ENCODE measurements at places on chromosomes 5 and 9.

DNA sequence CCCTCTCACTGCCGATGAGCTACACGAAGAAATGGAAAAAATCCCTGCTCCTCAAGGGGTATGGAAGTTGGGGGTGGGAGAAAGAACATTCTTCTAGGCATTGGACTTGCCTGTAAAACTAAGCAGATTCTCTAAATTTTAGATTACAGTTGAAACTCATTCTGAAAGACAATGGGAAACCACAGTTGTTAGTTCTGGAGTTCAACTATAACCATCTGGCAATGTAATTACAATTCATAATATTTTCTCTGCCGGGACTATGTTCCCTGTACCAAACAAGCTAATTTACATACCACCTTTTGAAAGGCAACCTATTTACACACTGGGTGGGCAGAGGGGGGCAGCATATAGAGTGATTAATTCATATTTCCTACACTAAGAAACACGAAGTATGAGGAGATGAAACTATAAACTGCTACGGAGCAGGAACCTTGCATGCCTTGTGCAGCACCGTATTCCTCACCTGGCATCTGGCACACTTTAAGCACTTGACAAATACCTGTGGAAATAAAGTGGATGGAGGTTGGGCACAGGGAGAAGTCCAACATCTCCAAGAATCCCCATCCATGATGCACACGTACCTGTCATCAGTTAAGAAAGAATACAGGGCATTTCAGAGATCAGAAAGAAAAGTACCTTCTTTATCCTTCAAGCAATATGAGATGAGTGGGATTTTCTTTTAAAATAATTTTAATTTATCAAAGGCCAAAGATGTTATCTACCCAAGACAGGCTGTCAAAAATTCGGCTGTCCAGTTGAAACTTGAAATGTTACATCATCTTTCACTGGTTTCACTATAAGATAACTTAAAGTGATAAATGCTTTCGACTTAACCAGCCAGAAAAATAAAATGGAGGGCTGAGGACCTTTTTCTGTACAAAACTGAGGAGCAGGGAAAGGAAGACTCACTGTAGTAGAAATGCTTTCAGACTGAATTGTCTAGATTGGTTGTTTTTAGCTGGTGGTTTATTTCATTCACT, 54.2 kb downstream of the SSBP2 start:
- DNase-seq = no peak

DNA sequence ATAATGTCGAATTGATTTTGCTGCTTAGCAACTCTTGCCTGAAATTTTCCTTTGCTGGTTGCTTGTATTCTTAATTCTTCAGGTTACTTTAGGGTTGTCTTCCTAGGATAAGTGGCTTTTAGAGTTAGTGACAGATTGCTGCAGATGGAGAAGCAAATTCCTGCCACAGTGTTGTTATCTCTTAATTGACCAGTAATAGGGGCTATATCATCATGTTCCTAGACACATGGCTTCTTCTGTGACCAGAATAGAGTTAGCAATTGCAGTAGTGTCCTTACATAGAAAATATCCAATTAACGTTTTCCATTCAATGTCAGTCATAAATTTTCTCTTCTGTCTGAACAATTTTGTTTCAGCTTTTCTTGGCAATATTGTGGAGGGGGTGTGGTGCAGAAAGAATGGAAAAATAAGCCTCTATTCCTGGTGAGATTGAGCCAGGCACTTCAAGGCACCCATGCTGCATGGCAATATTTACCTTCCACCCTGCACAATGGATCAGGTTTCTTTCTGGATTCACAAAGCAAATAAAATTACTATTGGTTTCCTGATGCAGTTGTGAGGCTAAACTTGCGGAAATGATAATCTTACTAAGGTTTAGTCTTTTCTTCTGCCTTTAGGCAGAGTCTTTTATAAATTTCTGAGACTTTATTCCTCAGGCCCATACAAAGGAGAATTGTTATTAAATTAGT, 1481.5 kb downstream of the EFNA5 start:
- no peak for DNase-seq

DNA sequence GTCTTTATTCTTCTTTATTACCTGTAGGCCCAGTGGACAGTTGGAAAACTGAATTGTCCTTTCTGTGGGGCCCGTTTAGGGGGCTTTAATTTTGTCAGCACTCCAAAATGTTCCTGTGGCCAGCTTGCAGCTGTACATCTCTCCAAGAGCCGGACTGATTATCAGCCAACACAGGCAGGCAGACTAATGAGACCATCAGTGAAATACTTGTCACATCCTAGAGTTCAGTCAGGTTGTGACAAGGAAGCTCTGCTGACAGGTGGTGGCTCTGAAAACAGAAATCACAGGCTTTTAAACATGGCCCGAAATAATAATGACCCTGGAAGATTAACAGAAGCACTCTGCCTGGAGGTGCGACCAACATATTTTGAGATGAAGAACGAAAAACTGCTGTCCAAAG, 47.9 kb downstream of the RNF180 start:
- no peak for DNase-seq

DNA sequence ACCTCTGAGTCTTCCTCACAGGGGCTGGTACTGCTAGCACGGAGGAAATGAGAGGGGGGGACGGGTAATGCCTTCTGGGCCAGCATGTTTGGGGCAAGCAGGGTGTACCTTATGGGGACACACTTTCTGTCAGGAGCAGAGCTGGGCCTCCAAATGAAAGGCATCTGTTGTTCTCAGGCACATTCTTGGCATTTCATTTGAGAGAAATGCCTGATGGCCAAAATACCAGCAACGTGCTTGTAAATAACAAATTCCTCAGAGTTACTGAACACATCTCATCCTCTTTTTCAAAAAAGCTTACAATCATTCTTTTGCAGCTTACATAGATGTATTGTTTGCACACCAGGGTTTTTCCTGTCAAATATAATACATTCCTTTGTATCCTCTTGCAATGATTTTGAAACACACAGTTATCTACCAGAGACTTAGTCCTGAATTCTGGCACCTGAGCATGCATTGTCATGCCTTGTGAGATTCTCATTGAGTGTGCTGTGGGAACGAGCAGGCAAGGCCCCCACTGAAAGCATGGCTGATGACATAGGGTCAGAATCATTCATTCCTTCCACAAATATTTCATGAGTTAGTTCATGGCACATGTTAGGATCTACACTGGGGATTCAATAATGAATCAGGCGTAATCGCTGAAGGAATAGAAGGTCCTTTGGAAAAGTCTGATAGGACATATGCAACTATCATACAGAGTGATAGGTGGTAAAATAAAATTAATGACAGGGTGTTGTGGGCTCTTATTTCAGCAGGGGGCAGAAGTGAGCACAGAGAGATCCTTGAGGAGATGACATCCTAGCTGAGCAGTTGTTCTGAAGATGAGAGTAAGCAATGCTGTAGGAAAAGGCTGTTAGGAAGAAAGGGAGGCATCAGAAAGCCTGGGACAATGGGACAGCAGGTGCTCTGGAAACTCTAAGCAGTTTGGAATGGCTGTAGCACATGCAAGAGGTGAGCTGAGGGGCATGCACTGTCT, 260.9 kb upstream of the TUT7 start:
- DNase-seq = no peak

DNA sequence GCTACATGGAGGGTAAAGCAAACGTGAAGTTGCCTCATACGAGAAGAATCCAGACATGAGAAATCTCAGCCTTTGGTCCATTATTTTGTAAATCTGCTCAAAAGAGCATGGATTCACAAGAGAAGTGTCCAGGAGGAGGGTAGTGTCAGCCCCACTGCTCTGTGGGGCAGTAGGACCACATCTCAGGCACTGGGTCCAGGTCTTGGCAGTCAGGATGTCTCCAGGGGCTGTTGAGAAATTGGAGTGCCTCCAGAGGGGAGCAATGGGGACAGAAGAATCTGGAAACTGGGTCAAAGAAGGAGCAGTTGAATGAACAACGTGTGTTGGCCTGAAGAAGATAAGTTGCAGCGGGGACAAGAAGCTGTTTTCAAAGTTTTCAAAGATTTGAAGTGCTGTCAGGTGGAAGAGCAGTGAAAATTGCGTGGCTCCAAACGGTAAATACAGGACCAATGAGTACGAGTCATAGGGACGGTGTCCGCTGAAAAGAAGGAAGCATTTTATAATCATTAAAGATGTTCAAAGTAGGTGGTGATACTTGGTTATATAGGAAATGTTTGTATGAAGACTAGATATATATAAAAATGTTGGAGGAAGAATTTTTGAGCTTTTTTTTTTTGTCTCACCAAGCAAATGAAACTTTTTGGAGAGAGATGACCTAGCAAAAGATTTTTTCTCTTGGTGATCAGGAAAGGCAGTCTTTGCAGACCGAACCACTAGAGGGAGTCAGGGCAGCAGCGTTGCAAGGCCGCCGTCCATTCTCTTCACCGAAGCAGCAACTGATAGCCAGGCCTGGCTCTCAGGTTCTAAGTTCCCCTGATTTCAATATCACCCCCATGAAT, 57.1 kb upstream of the ZBED3 start:
- DNase-seq = peak; percentile 34

- no peak for DNase-seq
Measured at GRCh38 chr5:135508496-135509005, 27.2 kb downstream of the NEUROG1 start.

- DNase-seq = no peak
Measured at GRCh38 chr5:179415291-179416060, 70.2 kb upstream of the ADAMTS2 start.

GRCh38 chr9:14245901-14246525, 67.9 kb downstream of the NFIB start:
- DNase-seq = no peak

DNA sequence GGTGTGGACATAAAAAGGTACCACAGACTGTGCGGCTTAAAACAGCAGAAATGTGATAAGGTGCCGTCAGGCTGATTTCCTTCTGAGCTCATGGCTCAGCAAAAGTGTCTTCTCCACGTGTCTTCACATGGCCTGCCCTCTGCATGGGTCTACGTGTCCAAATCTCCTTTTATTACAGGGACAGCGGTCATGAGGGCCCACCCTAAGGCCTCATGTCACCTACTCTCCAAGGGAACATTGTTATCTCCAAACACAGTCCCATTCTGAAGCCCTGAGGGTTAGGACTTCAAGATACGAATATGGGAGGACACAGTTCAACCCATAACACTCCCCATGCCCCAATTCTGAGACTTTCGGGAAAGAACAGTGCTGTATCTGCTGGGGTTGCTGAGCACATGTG, 35.2 kb downstream of the COL23A1 start:
- DNase-seq = no peak

DNA sequence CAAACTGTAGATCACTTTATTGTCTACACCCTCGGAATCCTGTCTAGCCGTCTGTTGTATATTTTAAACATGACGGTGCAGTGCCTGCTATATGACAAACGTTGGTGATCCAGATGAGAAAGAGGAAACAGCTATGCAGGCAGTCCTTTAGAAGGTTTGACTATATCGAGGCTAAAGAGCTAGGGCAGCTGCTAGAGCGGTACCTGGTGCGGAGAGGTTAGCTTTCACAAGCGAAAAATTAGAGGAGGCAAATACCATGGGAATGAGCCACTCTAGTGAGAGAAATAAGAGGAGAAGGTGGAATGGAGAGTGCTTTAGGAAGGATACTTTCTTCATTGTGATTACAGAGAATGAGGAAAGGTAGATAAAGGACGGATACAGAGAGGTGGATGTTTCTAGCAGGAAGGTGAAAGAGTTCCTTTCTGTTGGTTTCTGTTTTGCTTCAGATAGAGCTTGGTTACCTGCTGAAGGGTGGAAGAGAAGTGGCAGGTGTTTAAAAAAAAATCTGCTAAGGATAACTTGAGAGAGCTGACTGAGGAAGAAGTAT, 959 bp upstream of the FBXL17 start:
- no peak for DNase-seq

- DNase-seq = no peak
Measured at GRCh38 chr9:92059661-92060060, 55.6 kb downstream of the SPTLC1 start.

- no peak for DNase-seq
Measured at GRCh38 chr5:1211701-1212100, 10.3 kb downstream of the SLC6A19 start.

GRCh38 chr9:91533382-91533781, 109.8 kb upstream of the NFIL3 start:
- no peak for DNase-seq

DNA sequence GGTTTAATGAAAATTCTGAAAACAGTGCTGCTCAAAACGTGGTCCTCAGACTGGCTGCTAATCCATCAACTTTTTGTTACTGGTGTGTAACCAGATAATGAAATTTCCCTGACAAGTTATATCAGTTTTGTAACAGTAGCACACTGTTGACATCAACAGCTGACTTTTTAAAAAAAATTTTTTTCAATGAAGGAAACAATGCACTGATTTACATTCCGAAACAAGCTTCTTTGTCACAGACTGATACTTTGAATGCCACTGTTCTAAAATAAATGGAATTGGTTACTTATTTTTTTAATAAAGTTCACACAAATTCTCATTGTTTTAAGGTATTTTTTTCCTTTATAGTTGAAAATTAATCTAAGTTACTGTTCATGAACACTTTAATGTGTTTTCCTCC, 169.1 kb downstream of the NIPBL start:
- DNase-seq = no peak

DNA sequence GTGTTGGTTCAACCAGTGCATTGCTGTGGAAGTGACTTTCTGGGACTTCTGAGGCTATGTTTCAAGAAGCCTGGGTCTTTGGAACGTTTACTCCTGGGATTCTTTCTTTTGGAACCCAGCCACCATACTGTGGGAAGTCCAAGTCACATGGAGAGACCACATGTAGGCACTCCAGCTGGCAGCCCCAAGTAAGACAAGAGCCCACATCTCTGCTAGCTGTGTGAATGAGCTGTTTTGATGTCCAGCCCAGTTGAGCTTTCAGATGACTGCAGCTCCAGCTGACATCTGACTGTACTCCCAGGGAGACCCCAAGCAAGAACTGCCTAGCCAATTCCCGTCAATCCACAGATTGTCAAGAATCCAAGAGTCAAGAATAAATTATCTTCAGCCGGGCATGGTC, 60.1 kb upstream of the SPATA31D4 start:
- DNase-seq = no peak

DNA sequence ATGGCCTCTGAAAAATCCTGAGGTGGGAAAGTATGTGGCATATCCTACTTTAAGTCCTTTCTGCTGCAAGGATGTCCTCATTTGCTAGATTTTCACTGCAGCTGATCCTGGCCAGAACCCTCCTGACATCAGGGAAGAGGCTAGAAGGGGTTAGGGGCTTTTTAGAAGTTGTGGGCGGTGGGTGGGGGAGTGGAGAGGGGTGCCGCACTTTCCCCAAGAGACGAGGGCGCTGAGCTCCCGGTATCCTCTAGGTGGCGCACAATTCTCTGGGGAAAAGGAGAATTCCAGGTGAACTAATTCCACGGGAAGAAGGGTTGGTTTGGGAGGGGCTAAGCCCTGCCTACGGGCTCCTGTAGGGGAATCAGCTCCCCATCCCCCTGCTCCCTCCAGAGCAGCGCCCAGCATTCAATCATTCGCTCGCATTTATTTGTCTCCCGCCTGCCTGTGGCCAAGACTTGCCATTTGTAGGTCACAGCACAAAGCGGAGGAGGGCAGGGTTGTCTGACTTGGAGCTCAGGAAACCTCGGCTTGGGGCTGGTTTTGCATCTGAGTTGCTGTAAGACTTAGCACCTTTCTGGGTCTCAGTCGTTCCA, 42.9 kb upstream of the HAND1 start:
- DNase-seq = no peak

DNA sequence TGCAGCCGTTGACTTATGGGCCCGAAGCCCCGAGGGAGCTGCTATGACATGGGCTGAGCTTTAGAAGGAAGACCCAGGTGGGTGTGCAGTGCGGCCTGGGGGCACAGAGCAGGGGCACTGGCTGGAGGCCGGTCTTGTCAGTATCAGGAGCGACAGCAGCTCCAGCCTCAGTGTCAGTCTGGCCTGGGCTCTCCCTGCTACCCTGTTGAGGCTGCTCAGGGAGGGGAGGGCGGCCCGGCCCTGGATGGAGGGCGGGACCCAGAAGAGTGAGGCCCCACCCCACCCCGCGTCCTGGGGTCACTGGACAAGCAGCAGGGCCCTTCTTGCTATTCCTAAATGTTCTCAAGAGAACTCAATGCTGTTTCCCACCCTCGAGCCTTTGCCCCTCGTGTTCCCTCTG, 18.0 kb downstream of the GFI1B start:
- DNase-seq = no peak
